ENCODE measurements at places on chromosomes 12 and 14. TPM values are rescaled to one million over a fixed set of nuclear protein-coding genes. Genes with fewer than 3 reads are reported as not detected.

Gene CRIP2
- polyA plus RNA-seq, result 8.0 TPM

Gene TCL1B
- polyA plus RNA-seq, result not detected

- peak; percentile 44 for DNase-seq
Measured at GRCh38 chr14:59189786-59190368, 1.4 kb downstream of the DAAM1 start.

GRCh38 chr12:3333991-3334391, 157.0 kb upstream of the PRMT8 start:
- DNase-seq, result no peak
